ENCODE measurements at places on chromosomes 7 and 10.

- DNase-seq: no peak
These were observed 7.0 kb upstream of the SPACDR start for GRCh38 chr7:100471021-100471420.

- DNase-seq: no peak
These were observed 6.2 kb upstream of the PHYH start for GRCh38 chr10:13306103-13306502.

- no peak for DNase-seq
These were observed 640 bp upstream of the ZNF425 start for GRCh38 chr7:149126662-149127266.

DNA sequence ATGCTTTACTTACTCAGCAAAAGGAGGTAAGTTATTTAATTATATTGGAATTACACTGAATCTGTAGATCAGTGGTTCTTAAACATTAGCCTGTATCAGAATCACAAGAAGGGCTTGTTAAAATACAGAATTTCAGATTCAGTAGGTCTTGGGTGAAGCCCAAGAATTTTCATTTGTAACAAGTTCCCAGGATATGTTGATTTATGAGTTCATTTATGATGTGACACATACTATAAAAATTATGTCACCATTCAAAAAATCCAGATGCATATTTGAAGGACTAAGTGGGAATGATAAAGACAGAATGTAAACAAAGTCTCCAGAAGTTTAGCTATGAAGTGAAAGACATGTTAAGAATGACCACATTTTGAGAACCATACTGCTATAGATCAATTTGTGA, 52.3 kb downstream of the HECTD2 start:
- DNase-seq: peak; percentile 25

- DNase-seq: peak; percentile 98
These were observed 121.5 kb downstream of the TPST1 start for GRCh38 chr7:66326501-66327215.

DNA sequence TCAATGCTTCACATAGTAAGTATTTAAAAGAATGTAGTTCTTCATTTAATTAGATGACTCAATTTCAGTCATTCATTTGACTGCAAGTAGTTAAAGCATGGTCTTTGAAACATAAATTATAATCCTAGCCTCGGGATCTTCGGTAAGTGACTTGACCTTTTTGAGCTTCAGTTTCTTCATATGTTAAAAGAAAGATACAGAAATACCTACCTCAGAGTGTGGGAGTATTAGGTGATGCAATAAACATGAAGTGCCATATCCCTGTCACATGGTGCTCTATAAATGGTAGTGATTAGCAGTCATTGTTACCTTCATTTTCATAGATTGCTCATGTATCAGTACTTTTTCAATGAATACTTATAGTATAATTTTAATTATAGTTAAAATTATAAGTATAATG, 31.2 kb upstream of the UMAD1 start:
- no peak for DNase-seq

- DNase-seq: no peak
These were observed 9.6 kb upstream of the EIF5AL1 start for GRCh38 chr10:79502561-79503309.

DNA sequence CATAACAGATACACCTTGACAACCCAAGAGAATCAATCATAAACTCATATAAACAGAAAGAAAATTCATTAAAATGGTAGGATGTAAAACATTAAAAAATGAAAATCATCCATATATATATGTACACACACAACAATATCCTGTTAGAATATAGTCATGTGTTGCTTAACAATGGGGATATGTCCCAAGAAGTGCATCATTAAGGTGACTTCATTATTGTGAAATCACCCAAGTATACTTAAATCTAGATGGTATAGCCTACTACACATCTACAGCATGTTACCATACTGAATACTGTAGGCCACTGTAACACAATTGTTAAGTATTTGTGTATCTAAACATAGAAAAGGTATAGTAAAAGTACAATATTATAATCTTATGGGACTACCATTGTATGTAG, 115.8 kb upstream of the TMEM168 start:
- no peak for DNase-seq

DNA sequence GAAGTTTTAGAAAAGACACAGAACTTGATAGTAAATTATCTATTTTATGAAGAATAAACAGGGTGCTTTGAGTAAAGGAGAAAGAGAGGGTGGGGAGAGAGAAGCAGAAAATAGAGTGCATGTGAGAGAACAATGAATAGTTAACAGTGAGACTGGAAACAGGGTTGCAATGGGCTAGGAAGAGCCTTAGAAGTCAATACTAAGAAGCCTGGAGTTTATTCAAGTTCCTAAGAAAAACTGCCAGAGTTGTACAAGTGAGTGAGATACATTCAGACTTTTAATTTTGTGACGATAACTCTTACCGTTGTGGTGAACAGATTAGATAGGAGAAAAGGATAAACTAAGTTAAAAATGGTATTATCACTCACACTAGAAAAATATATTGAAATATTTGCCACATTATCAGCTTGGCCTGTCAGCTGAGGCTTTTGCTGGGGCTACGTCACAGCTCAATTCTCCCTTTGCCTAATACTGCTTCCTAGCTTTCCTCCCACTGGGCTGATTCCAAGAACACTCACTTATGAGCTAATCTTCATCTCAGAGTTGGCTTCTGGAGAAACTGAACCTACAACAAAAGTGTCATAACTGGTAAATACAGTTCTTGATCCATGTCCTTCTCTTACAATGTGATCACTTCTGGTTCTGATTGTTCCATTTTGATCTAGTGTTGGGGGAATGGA, 92.7 kb downstream of the SEMA3D start:
- DNase-seq: no peak

- DNase-seq: no peak
These were observed 130.0 kb downstream of the ICA1 start for GRCh38 chr7:8131694-8132605.

GRCh38 chr7:115340828-115341227, 418.9 kb downstream of the MDFIC start:
- peak; percentile 81 for DNase-seq

Data from amniotic epithelial cell (primary cell).